ENCODE measurements at places on chromosomes 7 and 10.

- DNase-seq: no peak
These were observed 27.2 kb downstream of the HIPK2 start for GRCh38 chr7:139750459-139751095.

- no peak for DNase-seq
These were observed 1.9 kb downstream of the DMTF1 start for GRCh38 chr7:87154166-87154565.

DNA sequence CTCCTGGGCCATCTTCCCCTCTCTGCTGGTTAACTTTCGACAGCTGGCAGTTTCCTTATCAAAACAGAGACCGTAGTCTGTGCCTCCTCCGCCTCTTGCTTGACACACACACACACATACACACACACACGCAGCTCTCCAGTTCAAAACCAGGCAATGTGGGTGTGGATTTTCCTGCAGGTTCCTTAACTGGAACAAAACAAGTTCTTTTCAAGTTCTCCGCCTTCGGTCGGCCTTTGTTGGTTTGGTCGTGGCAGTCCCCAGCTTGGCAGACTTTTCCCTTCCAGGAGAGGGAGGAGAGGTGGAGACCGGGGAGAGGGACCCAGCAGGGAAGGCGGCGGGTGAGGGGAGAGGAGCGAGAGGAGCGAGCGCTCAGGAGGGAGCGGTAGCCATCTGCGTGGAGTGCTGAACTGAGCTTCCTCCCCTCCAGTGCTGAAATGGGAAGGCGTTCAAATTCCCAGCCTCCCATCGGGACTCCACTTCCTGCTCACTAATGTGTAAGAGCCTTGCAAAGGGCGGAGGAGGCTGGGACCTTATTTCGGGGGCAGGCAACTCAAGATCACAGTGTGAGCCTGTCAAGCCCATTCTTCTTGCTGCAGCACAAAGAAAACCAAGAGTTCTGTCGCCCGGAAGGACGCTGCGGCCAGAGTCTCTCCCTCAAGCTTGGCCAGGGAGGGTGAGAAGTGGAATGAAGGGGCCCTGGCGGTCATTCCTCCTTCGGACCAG, 120.6 kb downstream of the PRPF18 start:
- DNase-seq: peak; percentile 58

DNA sequence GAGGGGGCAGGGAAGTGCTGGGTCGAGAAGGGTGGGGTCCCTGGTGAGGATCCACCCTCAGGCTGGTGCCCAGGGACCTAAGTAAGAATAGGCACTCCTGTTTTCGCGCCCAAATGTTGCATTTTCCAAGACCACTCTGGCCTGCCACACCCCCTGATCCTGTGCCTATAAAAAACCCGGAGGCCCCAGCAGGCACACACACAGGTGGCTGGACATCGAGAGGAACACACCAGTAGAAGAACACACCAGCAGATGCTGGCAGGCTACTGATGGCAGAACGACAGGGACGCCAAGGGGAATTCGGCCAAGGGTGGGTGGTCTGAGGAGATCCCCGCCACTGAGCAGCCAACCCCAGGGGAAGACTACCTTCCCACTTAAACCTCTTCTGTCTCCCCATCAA, 633.9 kb upstream of the POT1 start:
- no peak for DNase-seq

GRCh38 chr7:102398543-102398942, 2.4 kb downstream of the PRKRIP1 start:
- DNase-seq: no peak

Measured in NB4 (cell line).